Activated CD8-positive, alpha-beta T cell treated with anti-CD3 and anti-CD28 coated beads for 36 hours (primary cell): ENCODE measurements at places on chromosomes 12 and 14. TPM values are rescaled to one million over a fixed set of nuclear protein-coding genes. Genes with fewer than 3 reads are reported as not detected.

- H3K4me3 ChIP-seq = no peak overlapping the region
- H3K36me3 ChIP-seq = peaks cover 3% of the 10 kb centered on the region
- H3K27me3 ChIP-seq = no peaks in the 10 kb centered on the region
- no peak overlapping the region for H3K27ac ChIP-seq
Measured at GRCh38 chr14:88775532-88775931, 17.2 kb downstream of the EML5 start.

- H3K36me3 ChIP-seq = no peaks in the 10 kb centered on the region
- DNase-seq = no peak
- peaks cover 2% of the 10 kb centered on the region for H3K4me1 ChIP-seq
- no peak overlapping the region for H3K4me3 ChIP-seq
Measured at GRCh38 chr12:15708396-15709076, 80.7 kb downstream of the EPS8 start.

GRCh38 chr12:75579552-75579951 is 68.1 kb upstream of the KRR1 start:
- H3K4me1 ChIP-seq = peaks cover 5% of the 10 kb centered on the region
- no peak overlapping the region for H3K27ac ChIP-seq
- peaks cover 13% of the 10 kb centered on the region for H3K27me3 ChIP-seq
- no peak for DNase-seq
- no peak overlapping the region for H3K4me3 ChIP-seq

DNA sequence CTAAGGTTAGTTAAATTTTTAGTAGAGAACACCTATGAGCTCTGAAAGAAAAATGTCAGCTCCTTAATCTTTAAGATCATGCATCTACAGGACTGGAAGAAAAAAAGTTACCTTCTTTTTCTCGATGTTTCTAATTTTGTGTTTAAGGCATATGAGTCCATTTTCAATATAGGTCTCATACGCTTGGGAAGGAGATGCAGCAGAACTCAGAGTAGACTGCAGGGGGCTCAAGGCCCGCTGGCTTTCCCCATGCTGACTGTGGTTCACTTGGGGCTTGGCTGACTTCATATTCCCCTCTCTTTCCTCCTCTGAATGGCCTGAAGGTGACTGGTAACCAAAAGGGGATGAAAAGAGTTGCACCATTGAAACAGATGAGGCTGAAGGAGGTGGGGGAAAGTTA is 1.5 kb downstream of the CAPRIN2 start:
- peak; percentile 57 for DNase-seq
- no peak overlapping the region for H3K27ac ChIP-seq
- H3K27me3 ChIP-seq = no peaks in the 10 kb centered on the region

GRCh38 chr14:37972941-37973887 is 234.5 kb upstream of the SSTR1 start:
- no peak overlapping the region for H3K27ac ChIP-seq
- H3K27me3 ChIP-seq = peaks cover 6% of the 10 kb centered on the region
- no peaks in the 10 kb centered on the region for H3K4me1 ChIP-seq
- H3K4me3 ChIP-seq = no peak overlapping the region

GALNT8 gene
- 0.38 TPM for total RNA-seq

DNA sequence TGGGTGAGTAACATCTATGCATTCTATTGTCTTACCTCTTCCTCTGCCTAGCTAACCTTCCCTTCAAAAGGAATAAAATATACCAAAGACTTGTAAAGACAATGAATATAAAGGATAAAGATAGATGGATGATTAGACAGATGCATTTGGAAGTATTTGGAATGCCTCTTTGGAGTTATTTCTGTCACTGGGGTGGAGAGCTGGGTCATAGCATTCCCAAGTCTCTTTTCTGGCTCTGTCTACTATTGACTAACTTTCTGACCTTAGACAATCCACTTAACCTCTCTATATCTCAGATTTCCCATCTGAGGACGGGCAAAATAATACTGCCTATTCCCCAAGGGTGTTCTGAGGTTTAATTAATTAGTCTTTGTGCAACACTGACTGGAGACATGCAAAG is 517.4 kb downstream of the DIO2 start:
- no peak overlapping the region for H3K27ac ChIP-seq
- H3K27me3 ChIP-seq = no peaks in the 10 kb centered on the region
- no peak overlapping the region for H3K4me3 ChIP-seq
- DNase-seq = no peak
- H3K4me1 ChIP-seq = no peaks in the 10 kb centered on the region

DNA sequence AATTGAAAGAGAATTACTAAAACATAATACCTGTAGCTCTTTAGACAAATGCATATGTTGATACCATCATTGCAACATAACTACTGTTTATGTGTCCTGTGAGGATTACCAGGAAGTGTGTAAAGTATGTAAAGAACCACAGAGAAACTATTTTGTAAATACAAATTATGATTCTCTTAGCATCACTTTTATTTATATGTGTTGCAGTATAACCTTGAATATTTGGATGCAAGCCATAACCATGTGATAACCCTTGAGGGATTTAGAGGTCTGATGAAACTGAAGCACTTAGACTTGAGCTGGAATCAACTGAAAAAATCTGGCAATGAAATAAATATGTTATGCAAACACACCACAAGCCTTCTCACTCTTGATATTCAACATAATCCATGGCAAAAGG is 77.5 kb downstream of the LRRC9 start:
- H3K36me3 ChIP-seq = no peaks in the 10 kb centered on the region
- H3K4me3 ChIP-seq = no peak overlapping the region
- DNase-seq = no peak
- peaks cover 2% of the 10 kb centered on the region for H3K27me3 ChIP-seq

DNA sequence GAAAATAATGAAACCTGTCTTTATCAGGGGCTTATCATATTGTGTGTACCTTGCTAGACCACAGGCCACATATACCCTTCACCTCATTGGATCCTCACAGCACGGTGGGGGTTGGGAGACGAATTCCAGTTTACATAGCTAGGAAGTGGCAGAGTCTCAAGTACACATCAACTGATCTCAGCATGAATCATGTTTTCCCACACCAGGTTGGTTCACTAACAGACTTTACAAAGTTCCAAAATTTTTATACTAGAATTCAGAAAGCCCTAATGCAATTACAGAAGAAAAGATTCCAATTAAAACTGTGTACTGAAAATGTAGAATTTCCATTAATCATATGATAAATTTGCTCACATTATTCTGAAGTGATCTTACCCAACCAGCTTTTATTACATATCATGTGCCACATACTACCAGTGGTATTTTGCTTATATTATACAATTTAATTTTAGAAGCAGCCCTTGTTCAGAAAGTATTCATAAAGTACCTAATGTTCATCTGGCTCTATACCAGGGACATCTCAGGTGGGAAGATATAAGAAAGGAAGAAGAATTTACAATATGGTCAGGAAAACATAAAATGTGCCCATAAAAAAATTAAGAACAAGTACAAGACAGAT is 196.2 kb downstream of the ITPR2 start:
- H3K36me3 ChIP-seq = peaks cover 6% of the 10 kb centered on the region
- no peaks in the 10 kb centered on the region for H3K27me3 ChIP-seq
- peaks cover 8% of the 10 kb centered on the region for H3K4me1 ChIP-seq
- no peak for DNase-seq
- H3K4me3 ChIP-seq = no peak overlapping the region

DNA sequence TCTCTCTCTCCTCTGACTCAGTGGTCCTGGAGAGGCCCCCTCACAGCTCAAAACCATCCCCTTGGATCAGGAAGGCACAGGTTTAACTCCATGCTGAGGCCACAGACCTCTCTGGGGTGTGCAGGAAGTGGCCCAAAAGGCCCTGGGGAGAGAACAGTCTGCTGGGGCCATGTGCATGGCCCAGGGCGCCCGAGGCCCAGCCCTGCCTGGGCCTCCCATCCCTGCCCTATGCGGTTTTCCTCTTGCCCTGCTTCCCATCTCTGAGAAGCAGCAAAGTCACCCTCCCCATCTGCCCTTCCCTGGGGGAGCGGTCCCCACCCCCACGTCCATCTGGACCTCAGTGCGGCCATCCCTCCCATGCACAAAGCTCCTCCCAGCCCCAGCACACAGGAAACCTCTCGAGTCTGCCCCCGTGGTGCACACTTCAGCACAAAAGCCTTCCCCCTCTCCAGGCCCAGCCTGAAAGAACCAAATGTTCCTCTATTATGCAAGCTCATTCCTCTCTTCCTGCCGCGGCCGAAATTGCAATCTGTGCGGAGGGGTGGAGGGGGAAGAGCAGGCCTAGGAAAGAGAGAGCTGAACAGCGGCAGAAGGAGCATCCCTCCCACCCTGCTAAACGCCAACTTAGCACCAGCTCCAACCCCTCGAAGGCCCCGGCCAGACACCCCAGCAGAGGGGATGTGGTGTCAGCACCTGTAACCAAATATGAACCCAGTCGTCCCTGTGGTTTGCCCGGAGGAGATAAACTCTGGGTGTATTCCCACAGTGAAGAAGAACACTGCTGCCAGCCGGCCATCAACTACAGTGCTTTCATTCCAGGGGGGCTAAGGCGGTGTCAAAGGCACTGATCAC is 108.5 kb downstream of the SCARB1 start:
- H3K4me1 ChIP-seq = peaks cover 17% of the 10 kb centered on the region
- H3K36me3 ChIP-seq = peaks cover 3% of the 10 kb centered on the region
- peak overlapping the region; percentile 10 for H3K27ac ChIP-seq
- peak; percentile 31 for DNase-seq

DNA sequence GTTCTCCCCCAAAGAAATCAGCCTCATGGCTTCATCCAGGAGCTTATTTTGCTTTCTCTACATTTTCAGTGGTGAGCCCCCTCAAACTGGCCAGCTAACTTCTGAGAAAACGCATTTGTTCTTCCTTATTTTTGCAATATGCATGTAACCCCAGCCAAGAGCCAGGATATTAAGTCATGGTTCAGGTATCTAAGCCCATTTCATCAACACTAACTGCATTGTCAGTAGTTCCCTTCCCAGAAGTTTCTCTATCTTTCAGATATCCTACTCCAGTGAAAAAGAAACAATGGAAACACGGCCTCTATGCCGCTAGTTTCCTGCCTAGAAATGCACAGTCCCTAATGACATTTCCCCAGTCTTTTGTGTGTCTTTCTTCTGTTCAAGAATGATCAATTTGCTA is 102.8 kb upstream of the RASSF8 start:
- no peaks in the 10 kb centered on the region for H3K27me3 ChIP-seq
- no peak overlapping the region for H3K27ac ChIP-seq
- peaks cover 7% of the 10 kb centered on the region for H3K4me1 ChIP-seq
- no peaks in the 10 kb centered on the region for H3K36me3 ChIP-seq
- DNase-seq = no peak
- no peak overlapping the region for H3K4me3 ChIP-seq

KCNJ8 gene
- not detected for total RNA-seq

GRCh38 chr12:4286771-4287317 is 13.3 kb downstream of the CCND2 start:
- H3K4me3 ChIP-seq = no peak overlapping the region
- H3K27ac ChIP-seq = peak overlapping the region; percentile 75
- H3K36me3 ChIP-seq = peaks cover 90% of the 10 kb centered on the region
- H3K27me3 ChIP-seq = no peaks in the 10 kb centered on the region

DNA sequence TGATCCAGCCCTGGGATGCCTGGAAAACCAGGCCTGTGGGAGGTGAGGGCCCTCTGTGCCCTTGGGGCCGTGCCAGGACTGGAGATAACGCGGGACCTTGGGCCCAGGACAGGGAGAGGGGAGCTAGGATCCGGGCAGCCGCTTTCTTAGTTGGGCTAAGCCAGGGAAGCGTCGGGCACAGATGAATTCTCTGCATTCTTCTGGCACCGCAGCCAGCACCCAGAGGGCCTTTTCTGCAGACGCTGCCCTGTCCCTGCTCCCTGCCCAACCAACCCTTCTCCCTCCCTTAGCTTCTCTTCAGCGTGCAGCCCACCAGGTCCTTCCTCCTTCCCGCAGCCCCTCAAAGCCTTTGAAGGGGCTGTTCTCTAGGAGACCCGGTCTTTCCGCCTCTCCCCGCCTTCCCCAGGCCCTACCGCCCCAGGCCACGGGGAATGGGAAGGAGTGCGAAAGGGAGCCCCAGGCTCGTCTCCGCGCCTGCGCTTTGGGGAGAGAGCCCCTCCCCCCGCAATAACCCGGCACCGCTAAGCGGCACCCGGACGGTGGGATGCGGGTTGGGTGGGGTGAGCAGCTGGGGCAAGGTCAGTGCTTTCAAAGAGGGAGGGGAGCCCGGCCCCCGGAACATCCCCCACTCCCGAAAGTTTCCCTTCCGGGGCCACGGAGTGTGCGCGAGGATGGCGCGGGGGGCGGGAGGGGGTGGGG is 663 bp downstream of the NCKAP5L start:
- H3K36me3 ChIP-seq = peaks cover 4% of the 10 kb centered on the region
- peak overlapping the region; percentile 90 for H3K4me3 ChIP-seq
- peak; percentile 37 for DNase-seq
- no peak overlapping the region for H3K27ac ChIP-seq
- H3K27me3 ChIP-seq = no peaks in the 10 kb centered on the region
